ENCODE measurements at places on chromosomes 7 and 10.

- DNase-seq = no peak
Measured at GRCh38 chr7:47940088-47941013, 7.9 kb downstream of the PKD1L1 start.

DNA sequence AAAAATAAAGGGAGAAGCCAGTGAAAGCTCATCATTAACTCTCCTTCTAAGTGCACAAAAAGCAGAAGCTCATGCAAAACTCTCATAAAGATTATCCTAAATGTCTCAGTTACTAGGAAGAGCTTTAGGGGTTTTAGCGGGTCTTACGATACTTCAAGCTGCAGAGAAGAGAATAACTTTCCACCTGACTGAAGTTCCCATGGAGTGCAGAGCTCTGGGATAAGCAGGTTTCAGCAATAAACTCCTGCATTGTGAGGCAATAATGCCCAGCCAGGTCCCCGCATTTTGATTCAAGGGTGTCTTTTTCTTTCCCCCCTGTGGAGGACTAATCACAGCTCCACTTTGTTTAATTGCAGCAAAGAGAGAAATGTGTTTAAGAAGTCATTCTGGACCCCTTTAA, 241.9 kb upstream of the SP8 start:
- no peak for DNase-seq

- no peak for DNase-seq
Measured at GRCh38 chr7:87498893-87499292, 23.4 kb upstream of the ABCB4 start.

DNA sequence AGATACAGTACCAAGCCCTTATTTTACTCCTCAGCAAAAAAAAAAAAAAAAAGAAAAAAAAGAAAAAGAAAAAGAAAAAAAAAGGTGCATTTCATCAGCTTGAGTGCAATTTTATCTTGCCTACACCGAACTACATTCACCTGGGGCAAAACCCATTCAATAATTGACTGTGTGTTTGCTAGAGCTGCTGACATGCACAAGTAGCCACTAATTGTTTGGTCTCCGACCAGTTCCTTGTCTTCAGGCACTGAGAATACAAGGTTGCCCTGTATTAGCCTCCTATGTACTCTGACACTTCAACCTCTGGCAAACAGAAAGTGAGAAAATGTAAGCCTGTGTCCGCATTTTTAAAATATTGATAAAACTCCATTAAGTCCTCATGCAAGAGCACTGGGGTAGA, 1579.4 kb upstream of the LRRTM3 start:
- DNase-seq = no peak

DNA sequence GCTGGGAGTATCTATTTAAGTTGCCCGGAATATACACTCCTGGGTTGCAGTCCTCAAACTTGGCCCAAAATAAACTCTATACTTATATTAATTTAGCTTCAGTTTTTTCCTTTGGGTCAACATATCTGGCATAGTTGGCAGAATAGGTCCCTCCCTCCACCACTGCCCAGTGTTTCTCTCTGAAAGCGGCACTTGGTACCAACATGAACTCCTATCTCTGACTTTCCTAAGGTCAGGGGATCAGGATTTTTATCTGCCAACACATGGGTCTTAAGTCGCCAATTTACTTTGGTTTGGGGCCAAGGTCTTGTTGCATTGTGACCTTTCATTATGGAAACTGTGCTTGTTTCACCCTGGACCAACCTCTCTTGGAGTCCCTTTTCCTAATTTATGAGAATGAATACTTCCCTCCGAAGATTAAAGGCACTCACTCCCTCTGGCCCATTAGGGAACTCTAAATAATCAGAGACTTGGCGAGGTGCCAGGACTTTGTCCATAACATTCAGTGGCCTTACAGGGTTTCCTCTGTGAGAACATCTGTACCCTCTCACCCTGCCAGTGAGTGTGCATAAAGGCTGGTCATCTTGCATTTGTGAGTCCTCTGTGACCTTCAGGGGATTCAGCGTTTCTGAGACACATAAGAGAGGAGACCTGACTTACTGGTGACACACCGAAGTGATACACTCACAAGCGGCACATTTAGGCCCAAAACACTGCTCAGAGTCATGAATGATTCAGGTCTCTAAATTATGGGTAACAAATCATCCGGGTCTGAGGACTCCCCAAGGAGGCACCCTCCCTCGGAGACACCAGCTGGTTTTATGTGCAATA, 19.7 kb upstream of the FKBP9 start:
- DNase-seq = no peak

DNA sequence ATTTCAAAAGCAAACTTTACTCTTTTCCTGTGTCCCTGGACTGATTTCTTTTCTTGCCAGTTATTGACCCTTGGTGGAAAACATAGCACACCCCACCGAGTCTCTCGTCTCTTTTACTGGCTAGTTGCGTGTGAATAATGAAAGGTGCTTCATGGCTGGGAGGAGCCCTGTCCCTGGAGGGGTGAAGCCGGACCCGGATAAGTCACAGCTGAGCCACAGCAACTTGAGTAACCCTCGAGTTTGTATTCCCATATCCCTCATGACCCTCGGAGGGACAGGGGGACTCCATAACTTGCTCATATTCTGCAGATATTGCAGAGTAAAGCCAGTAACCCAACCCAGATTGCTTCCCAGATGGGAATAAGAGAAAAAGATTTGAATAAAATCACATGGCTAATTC, 147.5 kb upstream of the FRMD4A start:
- no peak for DNase-seq

- no peak for DNase-seq
Measured at GRCh38 chr10:89644691-89644966, 413 bp downstream of the PANK1 start.

DNA sequence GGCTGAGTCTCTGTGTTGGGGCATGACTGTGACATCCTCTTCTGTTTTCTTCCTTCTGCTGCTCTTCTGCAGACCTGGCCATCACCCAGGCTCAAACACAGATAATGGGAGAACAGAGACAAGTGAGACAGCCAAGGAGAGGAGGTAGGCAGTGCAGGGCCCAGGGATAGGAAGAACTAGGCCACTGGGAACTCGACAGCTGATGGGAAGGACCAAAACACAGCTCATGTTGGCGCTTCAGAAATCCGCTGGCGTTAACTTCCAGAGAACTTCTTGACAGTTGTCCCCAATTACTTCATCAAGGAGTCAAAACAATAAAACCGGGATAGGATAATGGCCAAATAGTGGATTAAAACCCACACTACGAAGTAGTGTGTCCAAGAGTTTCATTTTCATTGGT, 97.0 kb upstream of the PALS2 start:
- DNase-seq = no peak

Data from stimulated activated CD8-positive, alpha-beta memory T cell treated with anti-CD3 and anti-CD28 coated beads, Interleukin-7, amount 100 ng/mL, for 1 hour (primary cell).